ENCODE measurements at places on chromosomes 3 and 15.

- no peak for DNase-seq
These were observed 417.0 kb downstream of the ROBO2 start for GRCh38 chr3:77456906-77457305.

- DNase-seq, result peak; percentile 82
These were observed 245.2 kb downstream of the TLE3 start for GRCh38 chr15:69852482-69852881.

DNA sequence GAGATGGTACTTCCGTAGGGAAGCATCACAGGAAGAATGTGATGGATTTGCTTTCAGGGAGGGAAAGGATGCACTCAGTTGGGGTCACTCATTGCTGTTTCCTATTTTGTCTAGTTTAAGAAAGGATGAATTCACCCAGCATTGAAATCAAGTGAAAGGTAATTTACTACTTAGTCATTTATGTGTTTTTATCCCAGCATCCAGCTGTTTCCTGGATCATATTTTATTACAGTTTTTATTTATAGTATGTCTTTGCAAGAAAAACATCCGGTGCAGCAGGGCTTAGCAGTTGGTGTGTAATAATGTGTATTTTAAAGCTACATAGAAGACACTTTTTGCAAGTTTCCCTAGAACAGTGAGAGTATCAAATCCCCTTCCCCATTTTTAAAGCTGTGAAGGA, 37.4 kb upstream of the GOLGA8B start:
- DNase-seq, result no peak

DNA sequence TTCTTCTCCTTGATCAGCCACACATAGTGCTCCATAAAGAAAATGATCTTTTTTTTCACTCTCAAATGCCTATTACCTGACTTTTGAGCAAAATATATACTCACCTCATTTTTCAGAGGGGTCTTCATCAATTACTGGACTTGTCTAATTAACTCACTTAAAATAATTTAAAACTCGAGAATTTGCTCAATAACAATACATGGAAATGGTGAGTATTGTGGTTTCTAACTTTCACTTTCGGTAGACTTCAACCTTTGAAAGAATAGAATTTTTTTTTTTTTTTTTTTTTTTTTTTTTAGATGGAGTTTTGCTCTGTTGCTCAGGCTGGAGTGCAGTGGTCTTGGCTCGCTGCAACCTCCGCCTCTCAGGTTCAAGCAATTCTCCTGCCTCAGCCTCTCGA, 17.7 kb upstream of the EPHB1 start:
- DNase-seq, result no peak

- no peak for DNase-seq
These were observed 324.4 kb upstream of the CFAP20DC start for GRCh38 chr3:59374091-59374817.

DNA sequence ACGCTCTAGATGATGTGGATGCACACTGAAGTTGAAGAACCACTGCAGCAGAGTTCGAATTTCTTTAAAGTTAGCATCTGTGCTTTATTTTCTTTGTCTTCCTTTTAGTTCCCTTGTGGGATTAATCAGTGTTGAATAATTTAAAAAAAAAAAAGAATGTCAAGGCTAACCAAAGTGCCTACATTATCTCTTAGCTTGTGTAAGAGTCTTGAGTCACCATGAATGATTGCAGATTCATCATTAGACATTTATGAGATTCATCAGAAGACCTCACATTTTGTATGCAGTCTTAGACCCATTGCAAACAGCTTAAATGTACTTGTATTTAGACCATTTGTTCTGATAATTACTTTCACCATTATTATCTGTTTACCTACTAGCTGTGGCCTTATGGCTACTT, 182.2 kb downstream of the FNDC3B start:
- DNase-seq, result peak; percentile 92

GRCh38 chr3:180871901-180872300, 40.6 kb upstream of the FXR1 start:
- peak; percentile 71 for DNase-seq

DNA sequence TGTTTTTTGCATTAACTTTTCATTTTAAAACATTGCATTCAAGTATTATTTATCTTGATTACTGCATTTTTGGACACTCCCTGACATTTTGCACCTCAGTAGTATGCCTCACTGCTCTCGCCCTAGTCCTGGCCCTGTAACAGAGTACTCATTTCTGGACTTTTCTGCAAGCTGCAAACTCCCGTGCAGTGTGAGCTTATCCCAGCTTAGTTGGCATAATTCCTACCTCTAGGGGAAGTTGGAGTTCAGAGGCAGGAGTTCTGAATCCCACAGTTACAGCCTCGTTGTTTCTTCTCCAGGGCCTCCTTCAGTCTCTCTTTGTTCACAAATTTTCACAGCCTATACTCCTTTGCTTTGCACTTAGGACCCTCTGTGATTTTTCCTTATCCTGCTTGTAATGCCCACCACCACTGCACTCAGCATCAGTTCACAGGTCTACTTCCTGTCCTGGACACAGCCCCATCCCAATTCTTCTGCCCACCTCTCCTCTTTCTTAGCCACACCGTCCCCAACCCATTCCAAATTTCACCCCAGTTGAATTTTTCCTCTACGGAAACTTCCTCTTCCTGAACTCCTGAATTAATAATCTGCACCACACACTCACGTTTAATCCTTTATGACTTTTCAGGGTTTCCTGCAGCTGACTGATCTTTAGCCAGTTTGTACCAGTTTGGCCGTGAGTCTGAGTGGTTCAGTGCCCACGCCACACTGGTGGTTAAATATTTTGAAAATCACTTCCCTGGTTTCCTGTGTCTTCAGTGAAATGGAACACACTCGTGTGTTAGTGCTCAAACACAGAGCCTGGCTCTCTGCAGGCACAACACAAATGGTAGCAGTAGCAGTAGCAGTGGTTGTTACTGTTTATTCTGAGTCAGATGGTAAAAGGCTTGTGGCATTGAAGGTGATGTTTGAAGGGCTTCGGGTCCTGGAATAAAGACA, 6.3 kb upstream of the CTSH start:
- peak; percentile 22 for DNase-seq

GRCh38 chr15:70604666-70605315, 158.6 kb downstream of the UACA start:
- DNase-seq, result no peak

- DNase-seq, result no peak
These were observed 79.3 kb upstream of the CBLB start for GRCh38 chr3:105948101-105948500.

GRCh38 chr15:69320977-69321554, 22.4 kb downstream of the PAQR5 start:
- DNase-seq, result no peak

GRCh38 chr3:42655331-42655888, 1.9 kb downstream of the ZBTB47 start:
- DNase-seq, result no peak

DNA sequence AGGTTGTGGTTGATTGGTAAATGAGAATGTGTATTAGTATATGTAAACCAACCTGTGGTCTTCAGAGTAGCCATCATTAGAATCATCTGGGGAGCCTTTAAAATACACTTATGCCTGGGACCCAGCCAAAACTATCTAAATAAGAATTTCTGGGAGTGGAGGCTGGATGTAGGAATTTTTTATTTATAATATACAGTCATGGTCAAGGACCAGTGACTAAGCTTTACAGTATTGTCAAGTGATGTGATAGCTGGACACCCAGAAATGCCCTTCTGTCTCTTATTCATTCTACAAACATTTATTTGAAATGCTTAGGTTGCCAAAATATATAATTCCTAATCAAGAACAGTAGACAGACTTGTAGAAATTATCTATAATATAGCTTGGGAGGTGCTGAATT, 132.2 kb downstream of the MBNL1 start:
- peak; percentile 85 for DNase-seq

GRCh38 chr3:135811651-135812050, 153.9 kb upstream of the PPP2R3A start:
- DNase-seq, result no peak

DNA sequence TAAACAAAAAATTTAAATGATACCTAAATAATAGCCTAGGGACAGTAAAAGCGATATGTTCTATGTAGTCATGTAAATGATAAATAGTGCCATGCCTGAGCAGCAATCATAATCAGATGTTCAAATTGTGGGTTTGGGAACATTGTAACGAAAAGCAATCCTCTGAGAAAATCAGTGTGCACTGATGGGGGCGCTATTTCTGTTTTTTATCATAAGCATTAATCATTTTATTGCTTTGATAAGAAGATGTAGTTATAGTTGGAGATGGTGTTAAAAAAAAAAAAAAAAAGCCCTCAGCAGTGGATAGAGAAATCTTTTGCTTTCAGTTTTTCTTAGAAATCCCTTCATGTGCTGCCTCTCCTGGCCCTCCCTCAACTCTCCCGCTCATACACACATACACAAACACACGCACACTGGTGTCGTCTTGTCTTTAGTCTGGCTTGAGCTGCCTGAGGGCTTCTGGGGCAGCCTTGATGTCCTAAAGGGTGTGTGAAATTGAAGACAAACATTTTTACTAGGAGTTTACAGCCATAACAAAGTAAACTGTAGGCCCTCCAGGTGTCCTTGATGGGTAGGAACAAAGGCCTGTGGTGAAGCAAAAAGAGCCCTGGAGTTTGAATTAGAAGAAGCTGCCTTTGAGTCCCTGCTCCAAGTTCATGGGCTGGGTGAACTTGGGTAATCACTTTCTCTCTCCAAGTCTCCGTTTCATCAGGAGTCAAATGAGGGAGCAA, 428.1 kb downstream of the SOX2 start:
- no peak for DNase-seq

DNA sequence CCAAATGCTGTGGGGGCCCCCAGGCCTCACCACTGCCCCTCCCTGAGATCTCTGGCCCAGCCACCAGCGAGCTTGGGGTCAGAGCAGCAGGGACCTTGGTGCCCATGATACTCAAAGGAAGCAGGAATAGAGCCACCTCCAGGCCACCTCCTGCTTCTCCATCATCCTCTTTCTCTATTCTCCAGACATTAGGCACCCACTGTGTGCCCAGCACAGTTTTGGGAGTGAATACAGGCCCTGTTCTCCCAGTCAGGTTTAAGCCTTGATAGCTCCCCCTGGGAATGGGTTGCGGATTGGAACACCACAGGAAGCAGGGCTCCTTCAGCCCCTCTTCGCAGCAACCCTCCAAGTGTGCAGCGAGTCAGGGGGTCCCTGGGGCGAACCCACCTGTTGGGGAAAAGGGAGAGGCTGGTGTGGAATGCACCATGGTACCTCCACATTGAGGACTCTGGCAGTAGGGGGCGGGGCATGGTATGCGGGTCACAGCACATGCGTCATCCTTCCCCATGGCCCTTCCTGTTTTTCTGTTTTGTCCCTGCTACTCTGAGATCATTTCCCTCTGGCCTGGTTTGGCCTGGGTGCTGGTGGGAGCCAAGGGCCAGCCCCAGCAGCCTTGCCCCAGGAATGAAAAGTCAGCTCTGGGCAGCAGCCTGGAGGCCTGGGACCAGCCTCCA, 14.2 kb upstream of the SEMA3B start:
- DNase-seq, result no peak

- peak; percentile 96 for DNase-seq
These were observed 57.6 kb downstream of the AAGAB start for GRCh38 chr15:67196672-67197363.

GRCh38 chr15:53296603-53297002, 462.9 kb downstream of the WDR72 start:
- no peak for DNase-seq

DNA sequence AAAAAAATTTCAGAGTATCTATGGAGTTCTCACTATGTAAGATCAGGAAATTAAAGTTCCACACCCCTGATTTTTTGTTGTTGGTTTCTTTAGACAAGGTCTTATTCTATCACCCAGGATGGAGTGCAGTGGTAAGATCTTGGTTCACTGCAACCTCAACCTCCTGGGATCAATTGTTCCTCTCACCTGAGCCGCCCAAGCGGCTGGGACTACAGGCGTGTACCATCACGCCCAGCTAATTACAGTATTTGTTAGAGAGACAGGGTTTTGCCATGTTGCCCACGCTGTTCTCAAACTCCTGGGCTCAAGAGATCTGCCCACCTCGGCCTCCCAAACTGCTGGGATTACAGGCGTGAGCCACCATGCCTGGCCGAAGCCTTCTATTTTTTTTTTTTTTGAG, 12.4 kb downstream of the QRICH1 start:
- DNase-seq, result no peak

- no peak for DNase-seq
These were observed 20.4 kb downstream of the GOLM2 start for GRCh38 chr15:44308889-44309288.

- no peak for DNase-seq
These were observed 311.5 kb downstream of the SV2B start for GRCh38 chr15:91411586-91411985.

- no peak for DNase-seq
These were observed 9.3 kb downstream of the B2M start for GRCh38 chr15:44720460-44721176.

DNA sequence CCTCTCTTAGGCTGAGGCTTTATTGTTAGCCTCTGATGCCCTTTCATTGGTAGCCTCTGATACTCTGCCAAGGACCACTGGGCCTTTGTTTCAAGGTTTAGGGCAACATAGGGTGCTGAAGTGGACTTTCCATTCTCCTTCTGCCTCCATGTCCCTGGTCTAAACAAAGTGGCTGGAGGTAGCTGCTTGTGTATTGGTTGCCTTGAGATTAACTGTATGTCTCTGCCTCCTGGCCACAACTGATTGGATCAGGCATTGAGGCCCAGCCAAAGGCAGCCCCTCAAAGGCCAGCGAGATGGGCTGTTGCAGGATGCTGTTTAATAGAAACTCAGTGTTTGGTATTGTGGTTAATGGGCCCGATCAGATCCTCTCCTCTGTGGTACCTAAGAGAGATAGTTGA, 77.9 kb upstream of the PRR23C start:
- DNase-seq, result no peak

GRCh38 chr3:100900671-100901335, 92.4 kb downstream of the ABI3BP start:
- DNase-seq, result no peak

DNA sequence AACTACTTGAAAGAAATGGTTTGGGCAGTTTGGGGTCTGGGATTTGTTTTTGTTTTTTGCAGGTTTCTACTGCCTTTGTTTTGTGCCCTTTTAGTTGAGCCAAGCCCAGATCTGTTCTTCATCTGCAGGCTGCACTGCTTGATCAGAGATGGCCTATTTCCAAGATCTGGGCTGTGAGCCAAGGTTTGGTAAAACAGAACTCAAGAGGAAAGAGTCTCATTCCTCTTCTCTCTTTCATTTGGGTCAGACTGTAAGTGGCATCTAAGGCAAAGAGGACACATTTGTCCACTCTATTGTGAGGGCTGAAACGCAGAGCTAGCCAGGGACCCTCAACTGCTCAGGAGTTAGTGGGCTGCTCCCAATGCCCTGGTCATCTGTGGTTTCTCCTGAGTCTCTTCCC, 104.4 kb upstream of the UBE3A start:
- peak; percentile 51 for DNase-seq

Data from astrocyte (in vitro differentiated cells and primary cell).